Dorsolateral prefrontal cortex (tissue), 122 donors: ENCODE measurements at places on chromosomes 4 and X.

GRCh38 chr4:53273726-53274125 is 92.1 kb downstream of the SCFD2 start:
- no peak for DNase-seq

- DNase-seq = no peak
These were observed 11.6 kb upstream of the MAD2L1 start for GRCh38 chr4:120078216-120078615.

DNA sequence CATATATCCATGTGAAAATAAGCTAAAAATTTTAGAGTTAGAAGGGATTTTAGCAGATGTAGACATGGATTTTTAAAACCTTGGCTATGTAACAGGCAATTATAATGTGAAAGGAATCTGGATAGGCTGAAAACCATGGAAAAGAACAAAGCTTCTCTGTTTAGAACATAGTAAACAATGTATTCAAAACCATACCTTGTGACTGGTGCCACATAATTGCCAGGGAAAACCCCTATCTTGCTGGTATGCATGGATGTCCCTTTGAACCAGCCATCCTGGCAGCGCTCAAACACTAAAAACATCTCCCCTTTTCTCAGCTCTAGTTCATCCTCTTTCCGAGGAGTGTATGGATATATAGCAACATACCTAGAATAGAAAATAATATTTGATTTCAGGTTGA is 110.6 kb upstream of the CBR4 start:
- DNase-seq = no peak

DNA sequence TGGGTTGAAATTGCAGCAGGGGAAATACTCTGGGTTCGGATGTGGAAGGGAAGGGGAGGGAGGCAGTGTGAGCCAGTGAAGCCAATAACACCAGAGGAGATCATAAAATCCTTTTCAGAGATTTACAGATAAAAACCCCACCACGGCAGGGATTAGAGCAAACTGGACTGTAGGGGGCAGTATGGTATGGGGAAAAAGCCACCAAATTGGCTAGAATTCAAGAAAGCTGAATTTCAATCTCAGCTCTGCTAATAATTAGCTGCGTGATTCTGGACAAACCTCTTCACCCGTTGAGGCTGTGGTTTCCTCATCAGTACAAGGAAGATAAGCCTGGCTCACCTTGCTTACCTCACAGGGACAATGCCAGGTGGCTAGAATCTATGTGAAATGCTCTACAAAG is 108.1 kb downstream of the ATG4A start:
- no peak for DNase-seq

DNA sequence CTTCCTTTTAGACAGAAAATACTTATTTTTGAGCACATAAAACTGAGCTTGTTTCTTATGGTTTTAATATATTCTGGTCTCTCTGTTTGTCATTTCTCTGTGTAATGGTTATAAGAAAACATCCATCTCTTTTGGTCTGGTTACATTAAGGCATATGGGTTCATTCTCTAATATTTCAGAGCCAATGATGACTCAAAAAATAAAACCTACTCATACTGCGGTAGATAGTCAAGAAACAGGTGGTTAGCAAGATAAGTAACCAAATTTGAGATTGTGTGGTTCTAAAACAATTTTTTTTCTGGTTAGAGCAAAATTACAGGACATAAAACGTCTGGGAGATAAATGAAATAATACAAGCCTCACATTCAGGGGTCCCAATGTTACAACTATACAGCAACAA is 654.5 kb downstream of the STIM2 start:
- DNase-seq = no peak

- no peak for DNase-seq
These were observed 8.9 kb upstream of the CCNG2 start for GRCh38 chr4:77148078-77148477.

DNA sequence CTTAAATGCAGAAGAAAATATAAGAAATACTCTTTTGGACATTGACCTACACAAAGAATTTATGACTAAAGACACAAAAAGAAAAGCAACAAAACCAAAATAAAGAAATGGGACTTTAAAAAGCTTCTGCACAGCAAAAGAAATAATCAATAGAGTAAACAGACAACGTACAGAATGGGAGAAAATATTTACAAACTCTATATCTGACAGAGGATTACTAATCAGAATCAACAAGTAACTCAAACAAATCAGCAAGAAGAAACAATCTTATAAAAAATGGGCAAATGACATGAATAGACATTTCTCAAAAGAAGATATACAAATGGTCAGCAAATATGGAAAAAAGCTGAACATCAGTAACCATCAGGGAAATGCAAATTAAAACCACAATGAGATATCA is 37.6 kb upstream of the UGT2B17 start:
- DNase-seq = no peak

DNA sequence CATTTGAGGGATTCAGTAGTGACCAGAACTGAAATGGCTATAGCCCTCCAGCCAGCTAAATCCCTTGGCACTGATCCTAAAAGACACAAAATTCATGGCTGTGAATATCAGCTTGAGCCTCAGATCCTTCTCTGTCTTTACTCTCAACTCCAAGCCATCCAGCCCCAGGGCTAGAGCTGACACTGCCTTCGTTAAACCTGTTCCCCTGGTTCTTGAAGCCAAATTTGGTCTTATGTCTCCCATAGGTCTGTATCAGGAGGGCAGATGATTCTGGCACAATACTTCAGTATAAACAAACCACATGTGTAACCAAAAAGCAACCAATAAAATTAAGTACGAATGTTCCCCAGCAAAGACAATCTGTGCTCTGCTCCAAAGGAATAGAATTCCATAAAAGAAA is 78.0 kb downstream of the ANOS1 start:
- DNase-seq = no peak

DNA sequence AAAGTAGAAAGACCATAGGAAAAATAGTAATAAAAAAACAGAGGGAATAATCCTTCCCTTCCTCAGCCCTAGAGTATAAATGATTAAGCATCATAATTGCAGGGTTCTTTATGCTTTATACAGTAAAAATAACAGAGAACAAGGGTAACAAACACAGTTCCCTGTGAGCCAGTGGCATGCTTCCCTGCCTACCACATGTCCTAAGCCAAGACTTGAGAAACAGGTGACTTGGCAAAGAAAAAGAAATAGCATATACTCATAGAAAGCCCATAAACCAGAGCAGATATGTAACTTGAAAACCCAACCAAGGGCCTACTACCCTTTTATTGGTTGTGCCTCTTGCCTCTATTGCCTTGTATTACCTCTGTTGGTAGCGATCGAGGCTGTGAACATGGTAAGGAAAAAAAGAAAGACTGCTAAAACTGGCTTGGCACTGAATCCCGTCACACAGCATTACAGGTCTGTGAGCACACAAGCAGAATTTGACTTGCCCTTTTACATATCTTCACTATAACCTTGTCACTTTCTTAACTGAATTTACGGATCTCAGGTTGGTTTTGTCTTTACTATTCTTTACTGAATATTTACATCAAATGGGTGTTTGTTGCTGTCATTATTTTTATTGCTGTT is 30.9 kb upstream of the MYOZ2 start:
- DNase-seq = no peak

- DNase-seq = no peak
These were observed 1034.3 kb downstream of the STIM2 start for GRCh38 chr4:27894951-27895350.

GRCh38 chr4:182828360-182829025 is 88.7 kb downstream of the DCTD start:
- no peak for DNase-seq

GRCh38 chr4:123809864-123810263 is 413.3 kb downstream of the SPRY1 start:
- no peak for DNase-seq

- no peak for DNase-seq
These were observed 43.5 kb downstream of the CCDC158 start for GRCh38 chr4:76377481-76377901.

DNA sequence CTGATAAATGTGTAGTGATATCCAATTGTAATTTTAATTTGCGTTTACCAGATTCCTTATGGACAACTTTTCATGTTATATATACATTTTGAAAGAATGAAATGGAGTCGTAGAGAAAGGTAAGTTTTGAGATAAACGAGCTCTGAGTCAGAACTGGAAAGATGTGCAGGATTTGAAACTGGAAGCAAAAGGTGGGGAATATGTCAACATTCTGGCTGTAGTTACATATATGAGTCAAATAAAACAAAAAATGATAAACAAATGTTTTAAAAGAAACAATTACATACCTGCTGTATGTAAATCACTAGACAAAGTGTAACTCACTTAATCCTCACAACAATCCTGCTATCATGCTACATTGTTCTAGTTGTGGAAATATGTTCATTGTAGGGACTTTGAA is 84.0 kb downstream of the LPAR4 start:
- DNase-seq = no peak

- no peak for DNase-seq
These were observed 11.5 kb upstream of the CHST7 start for GRCh38 chrX:46561824-46562657.

DNA sequence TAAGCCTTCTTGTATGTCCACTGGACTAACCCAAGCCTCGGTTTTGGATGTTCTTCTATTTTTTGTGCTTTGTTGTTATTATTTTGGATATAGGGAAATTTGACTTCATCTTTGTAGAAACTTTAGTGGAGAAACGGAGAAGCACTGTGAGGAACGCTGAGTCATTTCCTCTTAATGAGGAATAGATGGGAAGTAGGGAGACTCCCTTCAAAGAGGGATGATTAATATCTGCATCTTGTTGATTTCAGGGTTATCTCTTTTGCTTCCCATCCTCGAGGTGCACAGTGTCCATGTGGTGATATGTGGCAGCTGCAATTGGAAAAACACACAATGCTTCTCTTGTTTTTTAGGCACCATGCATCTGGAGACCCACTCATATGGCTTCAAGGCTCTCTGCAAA is 1147.9 kb downstream of the NLGN4X start:
- DNase-seq = no peak

DNA sequence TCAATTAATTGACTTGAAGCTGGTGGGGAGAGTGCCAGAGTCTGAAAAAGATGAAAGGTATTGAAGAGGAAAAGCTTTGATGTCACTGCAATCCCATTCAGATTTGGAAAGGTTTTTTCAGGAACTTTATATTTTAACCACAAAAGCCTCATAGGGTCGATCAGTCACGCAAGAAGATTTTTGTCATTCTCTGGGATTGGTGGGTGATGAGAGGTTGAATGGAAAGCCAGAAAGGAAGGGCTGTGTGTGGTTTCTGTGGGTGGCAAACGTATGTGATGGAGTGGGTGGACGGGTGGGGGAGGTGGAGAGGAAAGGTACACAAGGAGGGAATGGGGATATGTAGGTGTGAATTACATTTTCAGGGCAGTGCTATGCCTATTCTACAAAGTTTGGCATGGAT is 173.8 kb upstream of the SCML1 start:
- DNase-seq = no peak

DNA sequence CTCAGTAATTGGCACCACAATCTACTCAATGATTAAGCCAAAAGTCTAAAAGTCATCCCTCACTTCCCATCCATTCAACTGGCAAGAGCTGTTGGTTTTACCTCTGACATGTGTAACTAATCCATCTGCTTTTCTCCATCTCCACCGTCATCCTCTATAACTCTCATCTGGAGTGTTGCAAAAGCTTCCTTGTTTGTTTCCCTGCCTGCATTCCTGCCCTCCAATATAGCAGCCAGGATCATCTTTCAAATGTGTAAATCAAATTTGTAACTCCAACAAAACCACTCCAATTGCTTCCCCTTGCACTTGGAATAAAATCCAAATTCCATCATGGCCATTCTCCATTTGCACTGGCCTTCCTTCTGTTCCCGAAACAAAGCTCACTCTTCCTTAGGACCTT is 4.3 kb upstream of the PLAC8 start:
- no peak for DNase-seq

DNA sequence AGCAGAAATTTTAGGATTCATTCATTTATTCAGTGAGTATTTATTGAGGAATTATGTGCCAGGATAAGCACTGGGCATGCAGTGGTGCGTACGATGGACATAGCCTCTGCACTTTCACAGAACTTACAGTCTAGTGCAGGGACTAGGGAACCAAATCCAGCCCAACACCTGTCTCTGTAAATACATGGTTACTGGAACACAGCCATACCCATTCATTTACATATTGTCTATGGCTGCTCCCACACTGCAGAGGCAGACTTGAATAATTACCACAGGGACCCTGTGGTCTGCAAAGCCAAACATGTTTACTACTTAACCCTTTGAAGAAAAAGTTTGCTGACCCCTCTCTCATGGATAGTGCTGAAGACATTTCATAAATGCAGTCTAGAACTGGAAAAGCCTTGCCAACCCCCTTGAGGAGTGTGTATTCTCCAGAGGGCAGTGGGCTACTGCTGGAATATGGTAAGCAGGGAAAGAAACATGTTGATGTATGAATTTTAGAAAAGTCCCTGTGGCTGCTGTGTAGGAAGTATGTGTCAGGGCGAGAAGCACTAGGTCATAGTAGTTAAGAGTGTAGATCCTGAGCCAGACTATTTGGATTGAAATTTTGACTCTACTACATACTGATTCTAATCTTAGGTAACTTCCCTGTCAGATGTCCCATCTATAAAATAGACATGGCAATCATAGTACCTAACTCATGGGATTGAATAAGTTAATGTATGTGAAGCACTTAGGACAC is 75.5 kb downstream of the GALNT7 start:
- no peak for DNase-seq

DNA sequence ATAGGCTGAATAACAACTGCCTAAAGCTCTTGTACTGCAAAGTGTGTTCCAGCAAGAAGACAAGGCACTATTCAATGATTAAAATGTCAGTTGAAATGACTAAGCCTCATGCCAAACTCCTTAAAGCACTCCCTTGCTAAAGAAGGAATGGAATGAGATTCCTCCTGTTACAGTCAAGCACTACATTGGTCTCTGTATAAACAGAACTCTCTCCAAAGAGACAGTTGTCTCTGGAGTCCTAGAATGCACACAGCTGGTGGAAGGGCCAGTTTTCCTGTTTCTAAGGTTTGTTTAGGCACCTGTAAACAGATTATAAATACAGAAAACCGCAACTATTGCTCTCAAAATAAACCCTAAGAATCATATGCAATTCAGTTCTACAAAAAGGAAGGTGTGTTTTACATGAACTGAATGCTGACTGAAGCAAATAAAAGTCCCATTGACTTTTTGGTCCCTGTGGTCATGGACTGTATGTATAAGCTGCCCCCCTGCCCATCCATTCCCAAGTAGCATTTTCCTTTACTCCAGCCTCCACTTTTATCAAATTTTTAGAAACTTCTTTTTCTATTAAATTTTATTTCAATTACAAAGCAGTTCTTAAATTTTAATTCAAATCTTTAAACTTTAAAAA is 47.0 kb downstream of the FAT1 start:
- DNase-seq = no peak

GRCh38 chrX:11970578-11971359 is 167.5 kb upstream of the FRMPD4 start:
- DNase-seq = no peak

- no peak for DNase-seq
These were observed 40.1 kb downstream of the SATL1 start for GRCh38 chrX:85203461-85203970.

DNA sequence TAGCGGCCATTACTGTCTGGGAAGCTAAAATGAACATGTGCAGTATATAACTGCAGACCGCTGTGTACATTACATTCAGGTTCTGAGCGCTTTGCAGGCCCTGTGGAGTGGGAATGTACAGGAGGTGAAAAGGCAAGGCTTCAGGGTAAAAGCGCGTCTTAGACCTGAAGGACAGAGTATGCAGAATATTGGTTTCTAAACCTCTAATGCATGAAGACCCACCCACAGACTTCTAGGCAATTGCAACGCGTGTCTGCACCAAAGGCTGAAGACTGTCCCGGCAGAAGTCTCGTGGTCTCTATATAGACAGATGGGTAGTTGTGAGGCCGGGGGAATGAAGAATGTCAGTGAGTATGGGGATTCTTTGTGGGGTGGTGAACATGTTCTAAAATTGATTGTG is 5.4 kb downstream of the MAP7D2 start:
- DNase-seq = no peak

GRCh38 chr4:181969151-181969550 is 274.1 kb upstream of the TENM3 start:
- no peak for DNase-seq
